HFFc6 (cell line): ENCODE measurements at places on chromosomes 16 and 17. TPM values are rescaled to one million over a fixed set of nuclear protein-coding genes. Genes with fewer than 3 reads are reported as not detected.

DNA sequence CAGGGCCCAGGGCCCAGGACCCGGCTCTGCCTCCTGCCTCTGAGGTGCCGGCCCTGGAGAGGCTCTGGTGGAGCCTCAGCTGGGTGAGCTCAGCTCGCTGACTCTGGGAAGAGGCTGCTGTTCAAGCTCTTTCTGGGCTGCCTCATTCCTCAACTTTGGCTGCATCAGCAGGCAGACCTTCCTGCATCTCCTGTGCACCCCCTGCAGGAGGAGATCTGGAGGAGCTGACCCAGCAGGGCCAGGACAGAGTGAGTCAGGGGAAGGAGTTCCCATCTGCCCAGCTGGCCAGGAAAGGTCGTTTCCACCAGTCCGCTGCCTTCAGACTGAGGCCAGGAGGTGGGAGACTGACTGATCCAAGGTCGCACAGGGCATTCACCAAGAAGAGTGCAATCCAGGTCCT lies 10.7 kb downstream of the CRHR1 start:
- DNase-seq = peak; percentile 10

DNA sequence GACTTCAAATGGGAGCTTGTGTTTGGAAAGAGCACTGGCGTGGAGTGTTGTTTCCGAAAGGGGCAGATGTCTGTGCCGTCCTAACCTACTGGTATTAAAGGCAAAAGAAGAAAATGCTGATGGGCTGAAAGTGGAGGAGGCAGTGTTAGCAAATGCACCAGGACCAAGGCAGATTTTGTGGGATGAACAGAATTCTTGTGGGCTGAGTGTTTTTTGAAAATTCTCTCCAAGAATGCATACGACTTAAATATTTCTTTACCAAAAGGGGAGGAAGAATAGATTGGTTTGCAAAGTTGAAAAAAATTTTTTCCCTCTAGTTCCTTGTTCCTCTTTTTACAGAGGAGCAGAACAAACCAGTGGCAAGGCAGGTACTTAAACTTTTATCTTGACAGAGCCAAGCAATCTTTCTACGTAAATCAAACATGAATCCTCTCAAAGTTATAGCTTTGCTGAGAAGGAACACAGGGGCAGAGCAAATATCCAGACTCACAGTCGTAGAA lies 16.8 kb downstream of the MARCHF10 start:
- DNase-seq = peak; percentile 91

DNA sequence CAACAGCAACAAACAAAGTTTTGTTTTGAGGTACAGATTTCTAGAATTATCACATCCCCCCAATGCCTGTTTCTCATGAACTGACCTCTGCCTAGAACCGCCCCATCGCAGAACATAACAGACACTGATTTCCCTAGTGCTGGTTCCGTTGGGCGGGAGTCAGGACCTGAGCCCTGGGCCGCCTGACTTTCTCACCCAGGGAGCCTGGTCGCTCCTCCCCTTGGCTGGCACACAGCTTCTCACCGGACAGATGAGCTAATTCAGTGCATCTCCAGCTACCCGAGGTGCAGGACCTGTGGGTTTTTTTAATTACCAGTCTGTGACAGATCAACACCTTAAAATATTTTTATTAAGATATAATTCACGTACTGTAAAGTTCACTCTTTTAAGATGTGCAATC lies 20.1 kb upstream of the RPL38 start:
- no peak for DNase-seq

DNA sequence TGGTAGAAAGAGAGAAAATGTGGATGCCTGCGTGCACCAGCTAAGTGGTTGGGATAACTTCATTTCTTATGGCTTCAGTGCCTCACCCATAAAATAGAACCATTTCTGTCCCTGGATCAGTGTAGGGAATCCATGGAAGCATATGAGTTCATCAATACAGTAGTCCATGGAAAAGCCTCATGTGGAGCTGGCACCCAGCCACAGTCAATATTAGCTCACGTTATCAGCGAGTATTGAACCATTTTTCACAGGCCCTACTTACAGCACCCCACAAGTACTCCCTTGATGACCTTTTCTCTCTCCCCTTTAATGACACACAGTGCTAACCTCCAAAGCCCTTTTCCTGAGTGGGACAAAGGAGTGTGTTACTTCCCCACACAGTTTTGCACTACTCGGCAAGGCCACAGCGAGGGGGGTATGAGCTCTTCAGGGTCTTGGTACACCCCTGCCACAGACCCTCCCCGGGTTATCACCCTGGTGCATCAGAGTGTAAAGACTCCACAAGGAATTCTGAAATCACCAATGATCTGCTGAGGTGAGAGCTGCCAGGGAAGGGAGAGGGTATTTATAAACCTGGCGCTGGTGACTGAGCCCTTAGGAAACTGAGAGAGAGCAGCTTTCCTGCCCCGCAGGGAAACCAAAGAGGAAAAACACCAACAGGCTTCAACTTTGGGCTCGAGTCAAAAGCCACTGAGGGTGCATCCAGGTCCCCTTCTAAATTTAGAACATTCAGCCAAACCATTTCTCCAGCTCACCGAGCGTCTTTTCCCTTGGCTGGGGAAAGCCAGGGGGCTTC lies 36.9 kb downstream of the DYNLRB2 start:
- no peak for DNase-seq

GRCh38 chr16:22300427-22301071 lies 3.3 kb downstream of the POLR3E start:
- peak; percentile 58 for DNase-seq

DNA sequence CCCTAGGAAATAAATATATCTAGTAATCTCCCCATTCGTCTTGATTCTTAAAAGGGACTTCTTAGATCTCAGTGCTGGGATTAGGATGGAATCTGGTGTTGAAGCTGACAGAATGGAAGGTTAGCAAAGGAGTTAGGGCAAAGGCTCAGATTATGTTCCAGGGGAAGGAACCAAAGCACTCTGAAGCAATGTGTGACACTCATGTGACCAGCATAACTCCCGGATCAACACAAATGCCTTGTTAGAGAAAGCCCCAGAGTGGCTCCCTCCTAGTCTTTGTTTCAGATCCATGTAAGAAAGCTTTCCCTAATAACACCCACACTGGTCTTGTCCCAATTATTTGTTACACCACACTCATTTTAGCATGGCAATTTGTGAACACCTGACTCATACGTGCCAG lies 62.6 kb upstream of the ERN1 start:
- no peak for DNase-seq

- no peak for DNase-seq
Measured at GRCh38 chr16:2855536-2855935, 2.4 kb downstream of the PRSS22 start.

GRCh38 chr16:81831722-81832126 lies 52.6 kb downstream of the PLCG2 start:
- DNase-seq = no peak

DNA sequence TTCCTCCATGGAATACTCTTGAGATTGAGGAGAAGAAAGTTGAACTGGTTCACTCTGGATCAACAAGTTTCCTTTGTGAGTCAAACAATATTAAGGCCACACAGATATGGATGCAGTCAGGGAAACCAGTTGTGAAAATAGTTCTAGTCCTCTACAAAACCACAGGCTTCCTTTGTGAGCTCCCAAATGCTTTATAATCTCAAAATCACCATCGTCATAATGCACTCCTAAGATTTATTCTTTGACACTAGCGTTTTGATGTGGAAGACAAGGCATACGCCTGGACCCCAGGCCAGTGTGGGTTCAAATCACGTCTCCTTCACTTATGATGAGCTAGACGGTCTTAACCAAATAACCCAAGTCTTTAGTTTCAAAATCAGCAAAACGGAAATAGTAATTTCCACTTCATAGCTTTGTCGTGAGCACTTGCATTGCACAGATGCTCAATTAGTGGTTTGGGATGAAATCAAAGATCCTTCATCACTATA lies 142.6 kb downstream of the STX8 start:
- peak; percentile 10 for DNase-seq

DNA sequence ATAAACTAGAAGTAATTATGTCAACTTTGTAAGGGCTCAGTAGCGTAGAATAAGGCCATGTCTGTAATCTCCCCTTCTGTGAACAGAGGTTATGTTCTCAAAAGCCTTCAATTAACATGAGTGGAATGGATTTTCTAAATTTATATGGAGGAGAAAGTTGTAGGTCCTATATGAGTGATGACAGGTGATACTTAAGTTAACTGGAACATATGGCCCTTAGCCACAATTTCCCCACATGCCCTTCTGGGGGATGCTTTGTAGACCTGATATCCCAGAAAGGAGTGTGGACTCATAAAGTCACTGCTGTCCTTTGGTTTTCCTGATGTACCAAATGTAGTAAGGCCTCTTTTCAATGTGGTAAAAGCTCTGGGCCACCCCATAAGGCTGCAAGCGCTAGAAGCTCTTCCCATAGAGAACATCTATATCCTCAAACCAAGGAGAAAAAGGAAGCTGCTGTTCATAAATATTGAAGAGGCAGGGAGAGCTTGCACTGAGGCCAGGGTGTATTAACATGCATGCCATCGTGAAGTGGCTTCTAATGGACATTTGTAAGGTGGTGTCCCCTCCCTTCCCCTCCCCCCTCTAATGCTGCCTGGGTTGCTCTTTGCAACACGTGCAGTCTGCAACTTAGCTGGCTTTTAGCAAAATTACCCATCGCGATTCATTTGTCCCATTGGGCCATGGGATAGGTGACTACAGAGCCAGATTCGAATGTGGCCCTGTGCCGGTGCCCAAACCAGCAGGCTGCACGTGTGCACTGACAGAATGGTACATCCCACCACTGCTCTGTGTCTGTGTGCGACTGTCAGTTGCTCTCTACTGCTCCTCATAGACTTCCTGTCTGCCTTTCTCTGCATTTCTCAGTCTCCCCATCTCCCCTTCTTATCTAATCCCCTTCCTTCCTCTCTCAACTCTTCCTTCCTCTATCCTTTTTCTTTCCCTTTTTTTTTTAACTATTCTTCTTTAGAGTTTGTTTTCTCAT lies 269.0 kb downstream of the WWOX start:
- no peak for DNase-seq

DNA sequence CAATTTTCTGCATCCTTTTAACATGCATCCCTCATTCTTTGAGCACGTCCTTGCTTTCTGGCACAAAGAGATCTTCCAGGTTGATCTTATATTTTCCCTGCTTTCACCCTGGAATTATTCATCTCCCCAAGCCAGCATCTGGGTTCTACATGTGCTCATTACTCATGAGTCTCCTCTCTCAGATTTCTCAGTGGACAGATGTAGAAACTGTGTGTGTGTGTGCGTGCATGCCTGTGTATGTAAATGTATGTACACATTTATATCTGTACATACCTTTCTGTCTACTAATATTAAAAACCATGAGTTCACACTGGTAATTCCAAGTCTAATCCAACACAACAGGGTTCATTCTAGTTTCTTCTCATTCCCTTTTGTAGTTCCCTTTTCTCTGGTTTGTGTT lies 41.9 kb upstream of the NSRP1 start:
- no peak for DNase-seq

DNA sequence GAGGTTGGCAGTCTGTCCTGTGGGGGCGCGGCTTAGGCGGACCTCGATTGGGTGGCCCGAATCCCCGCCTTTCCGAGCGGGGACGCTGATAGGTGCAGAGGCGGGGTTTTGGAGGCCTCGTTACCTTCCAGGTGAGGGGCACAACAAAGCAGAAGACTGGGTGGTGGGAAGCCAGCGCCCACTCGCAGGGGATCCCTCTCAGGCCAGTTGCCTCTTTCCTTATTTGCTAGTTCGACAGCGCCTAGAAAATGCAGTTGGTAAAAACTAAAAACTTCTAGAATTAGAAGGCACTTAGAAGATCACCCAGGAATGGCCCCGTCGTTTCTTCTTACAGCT lies 730 bp downstream of the KAT7 start:
- no peak for DNase-seq

GRCh38 chr17:30086896-30087295 lies 29.7 kb upstream of the NSRP1 start:
- DNase-seq = no peak

- no peak for DNase-seq
Measured at GRCh38 chr17:81572563-81573168, 20.5 kb upstream of the FAAP100 start.

DNA sequence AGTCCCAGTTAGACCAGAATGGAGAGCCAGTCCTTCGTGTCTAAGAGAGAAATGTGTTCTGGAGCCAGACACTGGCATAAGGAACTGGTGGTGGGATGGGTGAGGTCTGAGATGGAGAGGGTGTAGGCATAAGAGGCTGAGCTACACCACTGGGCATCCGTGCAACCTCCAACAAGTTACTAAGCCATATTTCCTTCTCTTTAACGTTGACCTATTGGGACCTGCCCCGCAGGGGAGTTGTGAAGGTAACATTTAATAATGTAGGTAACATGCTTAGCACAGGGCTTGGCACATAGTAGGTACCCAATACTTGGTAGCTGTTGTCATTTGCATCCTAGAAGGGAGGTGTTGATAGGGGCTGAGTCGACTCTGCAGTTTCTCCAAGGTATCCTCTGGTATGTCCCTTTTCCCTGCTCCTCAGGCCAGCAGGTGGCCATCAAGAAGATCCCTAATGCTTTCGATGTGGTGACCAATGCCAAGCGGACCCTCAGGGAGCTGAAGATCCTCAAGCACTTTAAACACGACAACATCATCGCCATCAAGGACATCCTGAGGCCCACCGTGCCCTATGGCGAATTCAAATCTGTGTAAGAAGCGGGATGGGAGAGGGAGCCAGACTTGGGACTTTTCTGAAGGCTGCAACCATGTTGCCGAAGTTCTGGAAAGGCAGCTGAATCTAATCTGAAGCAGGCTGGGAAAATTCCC lies 1.2 kb downstream of the MAPK7 start:
- no peak for DNase-seq

DNA sequence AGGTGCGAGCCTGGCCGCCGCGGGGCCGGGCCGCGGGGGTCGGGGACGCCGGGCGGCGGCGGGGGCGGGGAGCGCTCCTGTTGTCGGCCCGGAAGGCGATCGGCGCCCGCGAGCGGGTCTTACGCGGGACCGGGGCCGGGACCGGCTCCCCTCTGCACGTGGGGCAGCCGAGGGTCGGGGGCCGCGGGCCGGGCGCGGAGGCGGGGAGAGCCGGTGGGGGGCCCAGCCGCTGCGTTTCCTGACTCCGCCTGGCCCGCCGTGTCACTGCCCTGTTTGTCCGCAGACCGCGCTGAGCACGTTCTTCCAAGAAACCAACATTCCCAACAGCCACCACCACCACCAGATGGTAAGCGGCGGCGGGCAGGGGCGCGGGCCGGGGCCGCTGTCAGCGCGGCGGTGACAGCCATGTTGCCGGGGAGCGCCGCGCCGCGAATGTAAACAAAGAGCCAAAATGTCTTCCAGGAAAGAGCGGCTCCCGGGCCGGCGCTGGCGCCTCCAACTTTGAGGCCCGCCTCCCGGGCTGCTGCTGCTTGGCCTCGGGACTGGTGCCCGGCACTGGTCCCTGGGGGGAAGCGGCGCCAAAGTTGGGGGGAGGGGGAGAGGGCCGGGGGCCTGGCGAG lies 586 bp downstream of the UBALD2 start:
- DNase-seq = peak; percentile 31

GRCh38 chr16:55623640-55624039 lies 32.1 kb upstream of the SLC6A2 start:
- no peak for DNase-seq

Gene OMG
- 0.26 TPM in 1 of 3 replicates, not detected in the others for total RNA-seq

Gene EFCAB5
- total RNA-seq = 0.60 and 0.68 TPM in 2 replicates

Gene PERCC1
- total RNA-seq = not detected in 3 replicates

Gene WNT9B
- not detected in 3 replicates for total RNA-seq

Gene CES4A
- 1.3 to 3.7 TPM (median 3.5 TPM) in 3 replicates for total RNA-seq

Gene OSGIN1
- total RNA-seq = 3.8 to 7.7 TPM (median 5.2 TPM) in 3 replicates

Gene CD79B
- total RNA-seq = 0.34 to 1.6 TPM (median 0.86 TPM) in 3 replicates

Gene KRTAP3-1
- total RNA-seq = 2.5 and 9.3 TPM in 2 replicates

Gene ZNF200
- 5.9 to 6.3 TPM (median 6.0 TPM) in 3 replicates for total RNA-seq

Gene NT5M
- 0.44 and 0.83 TPM in 2 replicates for total RNA-seq

Gene KRTAP16-1
- total RNA-seq = not detected in 3 replicates

Gene HS3ST6
- total RNA-seq = not detected in 3 replicates

Gene C17orf50
- total RNA-seq = not detected in 3 replicates
